ENCODE measurements at places on chromosomes 5 and 9.

- DNase-seq, result no peak
Observed at GRCh38 chr5:98779264-98779877, 5.9 kb downstream of the RGMB start.

DNA sequence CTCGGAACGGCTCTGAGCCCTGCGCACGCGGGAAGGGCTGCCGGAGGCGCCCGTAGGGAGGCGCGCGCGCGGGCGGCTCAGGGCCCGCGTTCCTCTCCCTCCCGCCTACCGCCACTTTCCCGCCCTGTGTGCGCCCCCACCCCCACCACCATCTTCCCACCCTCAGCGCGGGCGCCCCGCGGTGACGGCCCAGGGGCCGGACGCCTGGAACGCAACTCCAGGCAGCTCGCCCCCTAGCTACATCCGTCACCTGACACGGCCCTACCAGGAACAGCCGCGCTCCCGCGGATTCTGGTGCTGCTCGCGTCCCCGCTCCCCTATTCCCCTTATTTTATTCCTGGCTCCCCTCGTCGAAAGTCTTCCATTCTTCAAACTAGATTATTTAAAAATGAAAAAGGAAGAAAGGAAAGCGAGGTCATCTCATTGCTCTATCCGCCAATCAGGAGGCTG is at the start of gene CDKN2B-AS1:
Gene CDKN2B-AS1 (plus strand): TSS at position 236 of the 450 bp plus-strand sequence.
- DNase-seq, result no peak

DNA sequence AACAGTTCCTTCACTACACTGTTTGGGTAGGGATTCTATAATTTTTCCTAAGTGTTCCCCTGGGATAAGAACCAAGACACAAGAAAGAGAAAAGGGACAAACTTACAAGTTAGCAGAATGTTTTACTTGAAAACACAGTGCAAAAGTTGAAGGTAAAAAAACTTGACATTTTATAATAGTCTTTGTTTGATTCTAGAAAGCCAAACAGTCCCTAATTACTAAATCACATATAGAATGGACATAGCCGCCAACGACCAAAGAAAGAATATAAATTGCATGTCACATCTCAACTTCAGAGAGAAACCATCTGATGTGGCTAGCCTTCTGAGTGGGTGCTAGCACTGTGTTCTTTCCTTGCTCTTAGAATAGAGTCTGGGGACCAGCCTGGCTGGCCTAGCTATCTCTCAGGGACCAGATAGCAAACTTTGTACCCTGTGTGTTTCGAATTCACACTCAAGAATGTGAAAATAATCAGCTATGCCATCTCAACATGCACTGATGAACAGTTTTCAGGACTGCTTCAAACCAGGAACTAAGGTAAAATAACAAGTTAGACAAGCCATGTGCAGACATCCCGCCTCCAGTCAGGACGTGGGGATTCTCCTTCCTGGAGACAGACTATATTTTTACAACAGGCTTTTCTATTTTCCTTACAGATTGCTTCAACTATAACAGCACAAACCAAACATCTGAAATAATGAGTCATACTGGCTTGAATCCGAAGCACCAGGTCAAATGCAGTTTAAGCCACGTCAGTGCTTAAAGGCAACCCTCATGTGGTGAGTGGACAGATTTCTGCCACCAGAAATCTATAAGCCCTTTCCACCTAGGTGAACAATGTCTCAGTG is 53.7 kb downstream of the LHFPL2 start:
- DNase-seq, result no peak

- no peak for DNase-seq
Observed at GRCh38 chr5:71872311-71872864, 153.3 kb downstream of the CARTPT start.

DNA sequence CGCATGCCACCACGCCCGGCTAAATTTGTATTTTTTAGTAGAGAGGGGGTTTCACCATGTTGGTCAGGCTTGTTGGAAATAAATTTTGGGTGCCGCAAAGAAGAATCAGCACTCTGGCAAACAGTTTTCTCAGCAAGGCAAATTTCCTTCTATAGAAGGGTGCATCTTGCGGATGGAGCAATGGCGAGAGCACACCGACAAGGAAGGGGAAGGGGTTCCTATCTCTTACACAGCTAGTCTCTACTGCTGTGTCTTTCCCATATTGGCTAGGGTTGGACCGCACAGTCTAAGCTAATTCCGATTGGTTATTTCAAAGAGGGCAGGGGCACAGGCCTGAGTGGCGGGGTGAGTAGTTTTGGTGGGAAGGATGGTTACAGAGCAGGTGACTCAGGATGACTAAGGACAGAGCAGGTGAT is 707 bp downstream of the GTF3C5 start:
- DNase-seq, result no peak

DNA sequence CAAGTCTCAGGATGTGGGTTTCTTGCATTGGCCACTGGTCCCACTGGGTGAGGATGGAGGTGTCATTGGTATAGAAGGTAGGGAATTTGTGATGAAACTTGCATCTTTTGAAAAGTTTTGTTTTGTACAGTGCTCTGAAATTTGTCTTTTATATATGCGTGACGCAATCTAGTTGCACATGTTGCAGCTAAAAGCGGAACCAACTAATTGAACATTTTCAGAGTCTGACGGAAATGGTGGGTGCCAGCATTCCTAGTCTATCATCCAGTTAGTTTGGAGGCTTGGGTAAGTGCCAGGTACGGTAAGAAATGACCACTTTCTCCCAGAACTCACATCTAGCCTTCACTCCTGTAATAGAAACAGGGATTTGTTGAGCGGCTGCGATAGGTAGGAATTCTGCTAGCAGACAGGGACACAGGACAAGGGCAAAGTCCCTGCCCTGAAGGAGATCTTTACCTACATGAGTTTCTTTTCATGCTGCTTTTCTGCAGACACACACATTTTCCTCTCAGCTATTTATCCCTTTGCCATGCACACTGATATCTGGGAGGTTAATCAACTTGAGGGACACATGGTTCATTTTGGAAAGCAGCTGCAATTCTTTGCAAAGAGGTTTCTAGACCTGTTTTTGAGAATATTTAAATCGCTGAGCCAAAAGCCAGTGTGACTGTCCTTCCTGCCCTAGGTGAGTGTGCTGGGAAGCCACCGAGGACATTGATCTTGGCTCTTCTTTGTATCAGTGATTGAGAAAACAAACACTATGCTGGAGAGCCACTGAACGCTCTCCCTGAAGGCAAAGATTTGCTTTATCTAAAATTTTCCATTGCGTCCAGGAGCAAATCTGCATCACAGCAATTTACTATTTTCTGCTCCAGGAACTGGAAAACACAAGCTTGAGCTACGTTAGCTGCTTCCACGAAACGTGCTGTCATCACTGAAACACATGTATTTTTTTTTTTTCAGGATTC is 89.7 kb downstream of the DAP start:
- no peak for DNase-seq

- DNase-seq, result no peak
Observed at GRCh38 chr5:132754947-132755346, 7.7 kb downstream of the CCNI2 start.

GRCh38 chr5:125890511-125890931 is 532.7 kb upstream of the GRAMD2B start:
- no peak for DNase-seq

- DNase-seq, result no peak
Observed at GRCh38 chr5:88808153-88808552, 74.8 kb downstream of the MEF2C start.

DNA sequence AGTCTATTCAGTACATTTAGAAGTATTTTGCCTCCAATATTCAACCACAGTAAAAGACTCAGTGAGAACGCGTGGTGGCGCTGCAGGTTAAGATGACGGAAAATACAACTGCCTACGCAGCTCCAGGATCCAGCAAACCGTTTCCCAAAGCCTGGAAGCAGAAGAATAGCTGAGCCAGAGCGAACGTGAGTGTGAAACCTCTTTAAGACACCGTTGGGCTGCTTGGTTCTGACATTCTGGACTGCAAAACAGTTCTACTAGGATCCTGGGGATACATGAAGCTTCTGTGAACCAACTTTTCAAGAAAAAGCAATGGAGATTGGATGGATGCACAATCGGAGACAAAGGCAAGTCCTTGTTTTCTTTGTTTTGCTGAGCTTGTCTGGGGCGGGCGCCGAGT is at the start of gene PCDHB16:
Gene PCDHB16 (plus strand): TSS at position 140 of the 400 bp plus-strand sequence. CDS start 173 bp downstream, at position 313.
- DNase-seq, result no peak

- DNase-seq, result peak; percentile 33
Observed at GRCh38 chr5:34522599-34523386, 133.3 kb upstream of the RAI14 start.

DNA sequence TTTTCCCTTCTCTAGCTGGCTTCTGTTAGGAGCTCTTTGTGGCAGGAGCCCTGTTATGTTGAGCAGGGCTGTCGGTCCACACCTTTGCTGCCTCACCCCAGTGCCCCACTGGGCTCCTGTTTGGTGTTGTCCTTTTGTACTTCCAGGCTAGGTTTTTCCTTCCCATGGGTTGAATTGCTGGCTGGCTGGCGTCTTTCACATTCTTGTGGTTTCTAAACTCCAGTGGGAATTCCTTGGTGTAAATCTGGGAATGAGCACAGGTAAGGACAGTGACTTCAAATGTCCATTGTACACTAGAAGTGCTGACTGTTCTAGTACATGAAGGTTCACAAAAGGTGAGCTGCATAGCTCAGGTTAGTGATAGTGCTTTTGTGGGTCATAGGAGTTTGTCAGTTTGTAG is 30.4 kb downstream of the RASGRF2 start:
- no peak for DNase-seq

DNA sequence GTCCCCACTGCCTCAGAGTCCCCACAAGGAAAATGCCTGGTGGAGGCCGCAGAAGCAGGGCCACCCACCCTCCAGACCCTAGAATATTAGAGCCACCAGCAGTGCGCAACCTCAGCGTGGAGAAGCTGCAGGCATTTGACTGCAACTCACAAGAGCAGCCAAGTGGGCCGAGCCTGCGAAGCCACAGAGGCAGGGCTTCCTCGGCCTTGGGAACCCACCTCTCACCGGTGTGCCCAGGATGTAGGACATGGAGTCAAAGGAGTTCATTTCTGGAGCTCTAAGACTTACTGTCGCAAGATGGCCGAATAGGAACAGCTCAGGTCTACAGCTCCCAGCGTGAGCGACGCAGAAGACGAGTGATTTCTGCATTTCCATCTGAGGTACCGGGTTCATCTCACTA is 397.9 kb upstream of the PIK3R1 start:
- DNase-seq, result no peak

DNA sequence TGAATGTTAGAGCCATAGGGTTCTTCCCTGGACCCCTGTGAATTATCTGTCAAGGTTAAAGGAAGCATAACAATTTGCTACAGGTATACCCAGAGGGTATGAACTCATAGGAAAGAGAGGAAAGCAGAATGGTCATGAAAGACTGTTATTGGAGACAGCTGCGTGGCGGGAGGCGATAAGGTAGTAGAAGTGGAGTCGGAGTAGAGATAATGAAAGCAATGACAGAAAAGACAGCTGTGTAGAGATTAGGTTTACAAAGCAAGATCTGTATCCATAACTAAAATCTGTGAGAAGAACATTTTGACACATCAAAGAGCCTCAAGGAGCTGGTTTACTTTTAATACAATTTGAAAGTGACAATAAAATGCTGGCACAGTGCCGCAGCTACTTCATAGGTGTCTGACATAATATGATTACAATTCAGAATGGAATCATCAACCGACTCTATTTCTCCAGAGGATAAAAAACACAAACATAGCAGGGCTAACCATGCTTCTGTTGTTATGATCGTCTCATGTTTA is 603.9 kb downstream of the CDH12 start:
- no peak for DNase-seq

- no peak for DNase-seq
Observed at GRCh38 chr9:127903557-127904475, 4.4 kb upstream of the ST6GALNAC6 start.

DNA sequence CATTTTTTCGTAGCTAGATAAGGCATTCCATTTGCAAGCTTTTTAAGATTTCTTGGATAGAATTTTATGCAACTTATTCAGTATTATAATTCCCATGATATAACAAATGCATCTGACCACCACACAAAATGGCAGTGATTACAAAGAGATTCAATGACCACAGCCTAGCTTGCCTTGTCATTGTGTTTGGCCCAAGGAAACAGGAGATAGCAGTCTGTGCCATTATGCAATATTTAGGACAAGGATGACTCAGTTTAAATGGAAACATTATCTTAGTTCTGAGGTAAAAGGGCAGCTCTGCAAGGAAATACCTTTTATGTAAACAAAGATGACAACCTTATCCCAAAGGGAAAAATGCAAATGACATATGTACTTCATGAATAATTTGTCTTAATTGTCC is 89.8 kb downstream of the NUDT12 start:
- DNase-seq, result no peak

GRCh38 chr9:138065287-138065686 is 187.7 kb downstream of the CACNA1B start:
- DNase-seq, result no peak

DNA sequence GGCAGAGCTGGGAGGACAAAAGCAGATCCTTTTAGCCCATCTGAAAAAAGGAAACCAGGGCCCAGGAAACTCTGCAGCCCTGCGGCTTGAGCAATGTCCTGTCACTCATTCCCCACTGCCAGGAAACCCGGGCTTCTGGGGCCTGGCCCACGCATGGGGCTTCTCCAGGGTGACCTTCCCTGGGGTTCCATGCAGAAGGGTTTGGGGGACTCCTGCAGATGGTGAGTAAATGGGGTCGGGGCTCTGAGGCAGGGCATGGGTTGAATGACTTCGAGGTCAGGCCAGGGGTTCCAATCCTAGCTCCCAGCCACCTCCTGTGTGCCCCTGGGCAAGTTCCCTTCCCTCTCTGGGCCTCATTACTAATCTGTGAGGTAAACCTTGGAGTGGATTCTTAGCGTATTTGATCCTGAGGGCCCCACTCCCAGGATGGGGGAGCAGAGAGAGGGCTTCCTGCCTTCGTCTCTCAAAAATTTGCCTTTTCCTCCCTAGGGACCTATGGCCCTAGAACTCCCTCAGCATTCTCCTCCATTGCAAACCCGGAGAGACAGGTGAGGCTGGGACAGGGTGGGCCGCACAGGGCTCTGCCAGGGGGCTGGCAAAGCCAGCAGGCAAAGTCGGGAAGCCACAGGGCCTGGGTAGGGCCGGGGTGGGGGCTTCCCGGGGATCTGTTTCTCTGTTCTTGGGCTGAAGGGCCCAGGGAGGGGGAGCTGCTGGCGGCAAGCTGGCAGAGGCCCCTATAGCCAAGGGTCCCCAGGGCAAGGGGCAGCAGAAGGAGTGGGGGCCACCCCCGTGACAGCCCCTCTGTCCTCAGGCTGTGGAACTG is 25.8 kb downstream of the ADGRD2 start:
- DNase-seq, result no peak

All from D721Med (cell line).